Breast epithelium (tissue), 4 donors: ENCODE measurements at places on chromosomes 7 and 10. TPM values are rescaled to one million over a fixed set of nuclear protein-coding genes. Genes with fewer than 3 reads are reported as not detected.

GRCh38 chr7:40506158-40506557 is 371.4 kb downstream of the SUGCT start:
- no peaks in the 10 kb centered on the region for H3K4me1 ChIP-seq
- H3K27ac ChIP-seq, result no peak overlapping the region
- H3K36me3 ChIP-seq, result no peaks in the 10 kb centered on the region
- no peak overlapping the region for H3K4me3 ChIP-seq

DNA sequence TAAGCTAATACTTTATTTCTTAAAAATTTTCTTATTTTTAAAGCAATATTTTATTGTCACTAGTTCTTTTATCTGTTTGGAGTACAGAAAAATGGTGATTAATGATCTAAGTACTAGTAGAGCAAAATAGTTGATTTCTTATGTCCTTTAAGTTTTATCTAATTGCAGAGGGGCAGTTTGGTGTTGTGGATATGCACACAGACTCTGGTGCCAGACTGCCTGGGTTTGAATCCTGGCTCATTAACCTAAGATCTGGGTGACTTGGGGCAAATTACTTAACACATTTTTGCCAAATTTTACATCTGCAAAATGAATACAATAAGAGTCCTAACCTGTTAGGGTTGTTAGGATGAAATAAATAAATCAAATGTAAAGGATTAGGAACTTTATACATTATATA is 10.7 kb upstream of the PRPS1L1 start:
- no peaks in the 10 kb centered on the region for H3K36me3 ChIP-seq
- H3K27me3 ChIP-seq, result no peaks in the 10 kb centered on the region
- H3K4me3 ChIP-seq, result no peak overlapping the region
- DNase-seq, result no peak

GRCh38 chr10:113066561-113067312 is 116.7 kb downstream of the TCF7L2 start:
- no peaks in the 10 kb centered on the region for H3K36me3 ChIP-seq
- H3K4me1 ChIP-seq, result peaks cover 12% of the 10 kb centered on the region
- no peak for DNase-seq
- no peaks in the 10 kb centered on the region for H3K27me3 ChIP-seq
- H3K4me3 ChIP-seq, result no peak overlapping the region

- no peak overlapping the region for H3K4me3 ChIP-seq
- no peaks in the 10 kb centered on the region for H3K4me1 ChIP-seq
- H3K27ac ChIP-seq, result no peak overlapping the region
- no peaks in the 10 kb centered on the region for H3K27me3 ChIP-seq
These were observed 279.8 kb upstream of the ZNF32 start for GRCh38 chr10:43928425-43928968.

Gene TRPV5
- 1.3 TPM for total RNA-seq

DNA sequence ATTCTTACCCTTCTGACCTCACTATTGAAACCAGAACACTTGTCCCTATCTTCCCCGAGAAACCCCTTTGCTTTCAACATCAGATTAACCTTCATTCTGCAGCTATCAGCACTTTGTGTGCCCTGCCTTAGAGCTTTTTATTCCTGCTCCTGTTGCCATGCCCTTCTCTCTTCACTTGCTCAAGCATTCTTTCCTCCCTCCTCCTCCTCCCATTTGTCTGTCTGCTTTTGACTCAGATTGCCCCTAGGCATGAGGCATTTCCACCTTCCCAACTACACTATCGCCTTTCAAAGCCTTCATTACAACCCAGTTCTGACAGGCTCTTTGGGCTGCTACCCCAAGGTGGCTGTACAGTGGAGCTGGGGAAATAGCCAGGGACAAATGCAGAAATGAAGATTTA is 143.3 kb downstream of the SLC25A13 start:
- H3K4me3 ChIP-seq, result no peak overlapping the region
- no peaks in the 10 kb centered on the region for H3K36me3 ChIP-seq
- DNase-seq, result no peak
- H3K4me1 ChIP-seq, result no peaks in the 10 kb centered on the region

GRCh38 chr10:22365233-22365632 is 19.9 kb downstream of the SPAG6 start:
- H3K4me1 ChIP-seq, result no peaks in the 10 kb centered on the region
- H3K36me3 ChIP-seq, result no peaks in the 10 kb centered on the region
- no peak for DNase-seq
- H3K4me3 ChIP-seq, result no peak overlapping the region

GRCh38 chr7:130114776-130115175 is 44.4 kb downstream of the KLHDC10 start:
- H3K27me3 ChIP-seq, result no peaks in the 10 kb centered on the region
- DNase-seq, result no peak
- no peaks in the 10 kb centered on the region for H3K4me1 ChIP-seq

DNA sequence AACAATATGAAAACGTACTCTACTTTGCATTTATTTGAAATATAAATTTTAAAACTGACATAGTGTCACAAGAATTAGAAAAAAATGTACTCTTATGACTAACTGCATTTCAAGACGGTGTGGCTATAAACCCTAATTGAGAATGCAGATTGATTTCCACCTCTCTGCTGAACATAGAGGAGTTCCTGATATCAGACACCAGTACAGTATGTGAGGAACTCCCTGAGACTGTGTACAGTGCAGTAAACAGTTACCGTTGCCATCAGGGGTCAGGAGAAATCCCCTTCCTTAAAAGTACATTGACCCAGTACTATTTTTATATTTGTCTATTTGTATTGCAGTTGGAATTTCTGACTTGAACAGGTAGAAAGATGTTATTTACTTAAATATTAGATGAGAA is 61.8 kb upstream of the DKK1 start:
- no peak overlapping the region for H3K27ac ChIP-seq
- H3K36me3 ChIP-seq, result no peaks in the 10 kb centered on the region

GRCh38 chr7:102191556-102192379 is 94.9 kb upstream of the SH2B2 start:
- H3K36me3 ChIP-seq, result no peaks in the 10 kb centered on the region
- no peaks in the 10 kb centered on the region for H3K4me1 ChIP-seq
- DNase-seq, result no peak
- H3K27me3 ChIP-seq, result no peaks in the 10 kb centered on the region
- H3K4me3 ChIP-seq, result no peak overlapping the region
- H3K27ac ChIP-seq, result no peak overlapping the region

DNA sequence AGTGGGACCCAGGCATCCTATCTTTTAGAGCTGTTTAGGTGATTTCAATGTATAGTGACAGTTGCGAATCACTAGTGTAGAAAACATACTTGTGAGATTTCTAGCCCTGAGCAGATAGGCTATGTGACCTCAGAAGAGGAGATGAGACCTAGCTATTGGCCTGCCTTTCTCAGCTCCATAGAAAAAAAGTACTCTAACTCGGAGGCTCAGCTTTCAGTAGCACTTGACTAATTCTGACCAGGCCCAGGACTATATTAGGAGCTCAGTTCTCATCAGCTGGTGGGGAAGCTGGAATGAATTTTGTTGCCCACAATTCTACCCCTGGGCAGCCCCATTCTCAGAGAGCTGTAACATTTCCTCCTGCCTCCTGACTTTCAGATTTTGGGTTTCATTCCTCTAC is 179.9 kb upstream of the NAMPT start:
- no peaks in the 10 kb centered on the region for H3K27me3 ChIP-seq
- no peak overlapping the region for H3K27ac ChIP-seq
- DNase-seq, result no peak
- H3K36me3 ChIP-seq, result no peaks in the 10 kb centered on the region
- no peaks in the 10 kb centered on the region for H3K4me1 ChIP-seq
- H3K4me3 ChIP-seq, result no peak overlapping the region

DNA sequence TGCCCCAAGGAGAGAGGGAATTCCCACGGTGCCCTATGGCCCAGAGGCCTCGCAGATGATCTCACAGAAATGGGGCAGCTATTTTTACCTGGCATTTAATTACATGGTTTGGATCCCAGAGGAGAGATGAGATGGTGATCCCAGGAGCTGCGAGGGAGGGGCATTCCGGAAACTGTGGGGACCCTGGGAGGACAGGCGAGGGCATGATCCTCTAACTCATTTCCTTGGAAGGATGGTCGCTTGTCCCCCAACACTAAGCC is 9.4 kb downstream of the SH2B2 start:
- no peaks in the 10 kb centered on the region for H3K36me3 ChIP-seq
- H3K4me3 ChIP-seq, result no peak overlapping the region
- H3K27ac ChIP-seq, result no peak overlapping the region
- no peaks in the 10 kb centered on the region for H3K4me1 ChIP-seq
- no peaks in the 10 kb centered on the region for H3K27me3 ChIP-seq

Gene PSMA2
- total RNA-seq, result 52.1 TPM

GRCh38 chr7:102376964-102377466 is 19.1 kb upstream of the PRKRIP1 start:
- no peaks in the 10 kb centered on the region for H3K4me1 ChIP-seq
- H3K4me3 ChIP-seq, result no peak overlapping the region
- H3K27ac ChIP-seq, result no peak overlapping the region
- DNase-seq, result no peak

DNA sequence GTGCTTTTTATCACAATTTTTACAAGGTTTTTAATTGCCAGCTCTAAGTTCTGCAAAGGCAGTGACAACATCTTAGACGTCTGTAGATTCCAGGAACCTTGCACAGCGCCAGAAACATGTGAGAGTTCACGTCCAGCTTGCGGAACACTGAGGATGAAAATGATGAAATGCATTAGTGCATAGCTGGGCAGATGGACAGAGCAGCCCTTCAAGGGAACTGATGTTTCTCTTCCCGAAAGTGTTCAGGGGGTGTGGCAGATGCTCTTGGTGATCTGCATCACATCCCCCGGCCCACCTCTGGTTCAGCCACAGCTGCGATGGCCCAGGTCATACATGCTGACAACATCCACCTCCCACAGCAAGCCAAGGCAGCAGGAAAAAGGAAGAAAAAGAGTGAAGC is 40.9 kb downstream of the ITIH5 start:
- H3K36me3 ChIP-seq, result no peaks in the 10 kb centered on the region
- H3K4me1 ChIP-seq, result no peaks in the 10 kb centered on the region
- H3K4me3 ChIP-seq, result no peak overlapping the region
- peak overlapping the region; percentile 65 for H3K27ac ChIP-seq
- no peaks in the 10 kb centered on the region for H3K27me3 ChIP-seq

DNA sequence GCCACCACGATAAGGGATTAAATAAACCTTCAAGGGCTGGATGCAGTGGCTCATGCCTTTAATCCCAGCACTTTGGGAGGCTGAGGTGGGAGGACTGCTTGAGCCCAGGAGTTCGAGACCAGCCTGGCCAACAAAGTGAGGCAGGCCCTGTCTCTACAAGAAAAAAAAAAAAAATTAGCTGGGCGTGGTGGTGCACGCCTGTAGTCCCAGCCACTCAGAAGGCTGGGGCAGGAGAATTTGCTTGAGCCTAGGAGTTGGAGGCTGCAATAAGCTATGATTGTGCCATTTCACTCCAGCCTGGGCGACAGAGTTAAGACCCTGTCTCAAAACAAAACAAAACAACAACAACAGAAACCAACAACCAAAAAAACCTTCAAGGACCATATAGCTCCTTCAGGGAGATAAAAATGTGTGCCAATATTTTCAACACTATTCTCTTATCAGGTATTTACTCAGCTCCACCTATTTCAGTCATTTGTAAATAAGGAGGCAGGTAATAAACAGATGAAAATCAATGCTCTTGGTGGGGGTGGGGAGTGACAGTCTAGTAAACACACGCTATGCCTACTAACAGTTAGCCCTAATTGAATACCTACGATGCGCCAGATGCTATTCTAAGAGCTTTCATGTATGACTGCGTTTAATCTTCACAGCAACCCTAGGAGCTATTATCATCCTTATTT is 13.2 kb downstream of the BAIAP2L1 start:
- no peak overlapping the region for H3K4me3 ChIP-seq
- H3K36me3 ChIP-seq, result no peaks in the 10 kb centered on the region
- H3K27me3 ChIP-seq, result no peaks in the 10 kb centered on the region
- no peak for DNase-seq

DNA sequence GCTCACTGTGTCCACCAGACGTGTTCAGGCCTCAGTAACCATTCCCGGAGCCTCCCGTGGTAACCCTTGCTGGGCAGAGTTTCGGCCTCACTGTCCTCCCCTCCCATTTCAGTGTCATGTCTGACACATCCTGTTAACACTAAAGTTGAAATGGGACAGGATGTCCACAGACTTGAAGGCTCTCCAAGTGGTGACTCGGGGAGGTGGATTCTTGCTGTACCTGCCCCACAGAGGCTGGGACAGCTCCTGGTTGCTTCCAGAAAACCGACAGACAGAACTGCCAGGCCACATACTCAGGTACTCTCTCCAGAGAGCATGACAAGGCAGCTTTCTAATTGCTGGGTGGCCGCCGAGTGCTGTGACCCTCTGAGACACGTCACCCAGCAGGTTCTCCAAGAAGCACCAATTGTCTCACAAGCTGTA is 17.9 kb upstream of the CYTH3 start:
- H3K4me3 ChIP-seq, result no peak overlapping the region
- no peak for DNase-seq
- H3K27me3 ChIP-seq, result no peaks in the 10 kb centered on the region
- H3K27ac ChIP-seq, result no peak overlapping the region

DNA sequence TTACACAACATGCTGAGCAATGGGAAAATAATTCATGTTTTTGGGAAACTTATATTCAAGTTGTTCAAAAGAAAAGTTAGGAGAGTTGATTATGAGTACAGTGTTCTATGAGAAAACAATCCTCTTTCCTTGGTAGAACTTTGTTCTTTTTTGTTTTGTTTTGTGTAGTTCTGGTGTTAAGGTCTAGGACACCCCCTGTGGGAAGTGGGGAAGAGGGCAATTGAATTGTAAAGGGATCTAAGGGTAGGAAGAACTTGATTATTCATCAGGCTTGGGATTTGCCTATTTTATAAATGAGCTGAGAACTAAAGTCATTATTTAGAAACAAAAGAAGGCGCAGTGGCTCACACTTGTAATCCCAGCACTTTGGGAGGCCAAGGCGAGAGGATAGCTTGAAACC is 25.9 kb upstream of the CDK13 start:
- no peaks in the 10 kb centered on the region for H3K27me3 ChIP-seq
- DNase-seq, result no peak
- no peak overlapping the region for H3K4me3 ChIP-seq
- no peak overlapping the region for H3K27ac ChIP-seq
- no peaks in the 10 kb centered on the region for H3K36me3 ChIP-seq
- H3K4me1 ChIP-seq, result no peaks in the 10 kb centered on the region

Gene MLXIPL
- 10.4 TPM for total RNA-seq

- no peaks in the 10 kb centered on the region for H3K36me3 ChIP-seq
- no peak for DNase-seq
- H3K27me3 ChIP-seq, result no peaks in the 10 kb centered on the region
- H3K4me3 ChIP-seq, result no peak overlapping the region
- H3K4me1 ChIP-seq, result no peaks in the 10 kb centered on the region
- H3K27ac ChIP-seq, result no peak overlapping the region
These were observed 1.7 kb upstream of the NEURL1 start for GRCh38 chr10:103491729-103492364.

GRCh38 chr7:78090616-78091015 is 292.0 kb downstream of the PHTF2 start:
- H3K27me3 ChIP-seq, result no peaks in the 10 kb centered on the region
- H3K27ac ChIP-seq, result no peak overlapping the region
- no peaks in the 10 kb centered on the region for H3K4me1 ChIP-seq
- no peak overlapping the region for H3K4me3 ChIP-seq

- no peak overlapping the region for H3K27ac ChIP-seq
- no peak for DNase-seq
- no peak overlapping the region for H3K4me3 ChIP-seq
These were observed 3.5 kb upstream of the SLC35B4 start for GRCh38 chr7:134320201-134320600.
